ENCODE measurements at places on chromosomes 6 and 20.

- DNase-seq = no peak
These were observed 56.5 kb downstream of the PRR18 start for GRCh38 chr6:166251655-166252054.

GRCh38 chr6:22334778-22335177, 37.9 kb upstream of the PRL start:
- DNase-seq = no peak

DNA sequence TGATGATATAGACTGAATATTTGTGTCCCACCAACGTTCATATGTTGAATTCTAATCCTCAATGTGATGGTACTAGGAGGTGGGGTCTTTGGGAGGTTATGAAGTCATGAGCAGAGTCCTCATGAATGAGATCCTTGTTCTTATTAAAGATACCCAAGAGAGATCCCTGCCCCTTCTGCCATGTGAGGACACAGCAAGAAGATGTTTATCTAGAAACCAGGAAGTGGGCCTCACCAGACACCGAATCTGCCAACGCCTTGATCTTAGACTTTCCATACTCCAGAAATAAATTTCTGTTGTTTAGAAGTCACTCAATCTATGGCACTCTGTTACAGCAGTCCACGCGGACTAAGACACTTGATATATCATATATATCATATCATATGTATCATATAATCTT, 67.7 kb upstream of the GCM1 start:
- DNase-seq = no peak

- DNase-seq = no peak
These were observed 201.4 kb upstream of the HDDC2 start for GRCh38 chr6:125503181-125503580.

DNA sequence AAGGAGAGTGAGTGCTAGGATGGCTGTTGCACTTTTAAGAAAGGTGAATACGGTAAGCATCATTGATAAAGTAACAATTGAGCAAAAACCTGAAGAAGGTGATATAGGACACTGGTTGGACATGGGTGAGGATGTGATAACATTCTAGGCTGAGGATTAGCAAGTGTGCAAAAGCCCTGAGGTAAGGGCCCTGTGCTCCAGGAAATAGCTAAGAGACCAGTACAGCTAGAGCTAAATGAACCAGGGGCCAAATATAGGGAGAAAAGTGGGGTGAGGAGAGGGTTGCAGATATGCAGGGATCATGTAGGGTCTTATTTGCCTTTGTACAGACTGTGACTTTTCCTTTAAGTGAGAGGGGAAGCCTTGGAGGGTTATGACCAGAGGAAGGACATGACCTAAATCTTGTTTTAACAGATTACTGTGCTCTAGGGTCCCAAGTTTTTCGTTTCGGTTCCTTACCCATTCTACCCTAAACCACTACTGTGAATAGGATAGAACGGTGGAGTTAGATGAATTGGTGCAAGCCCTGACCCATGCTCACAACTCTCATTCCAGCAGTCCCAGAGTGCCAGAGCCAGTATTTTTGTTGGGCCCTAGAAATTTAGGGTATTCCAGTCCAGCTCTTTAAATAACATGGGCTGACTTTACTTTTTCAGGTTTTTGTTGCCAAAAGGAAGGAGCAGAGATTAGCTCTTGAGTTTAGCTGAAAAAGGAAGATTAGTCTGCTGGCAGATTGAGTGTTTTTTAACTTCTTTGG, 10.7 kb downstream of the MAPK14 start:
- DNase-seq = no peak

DNA sequence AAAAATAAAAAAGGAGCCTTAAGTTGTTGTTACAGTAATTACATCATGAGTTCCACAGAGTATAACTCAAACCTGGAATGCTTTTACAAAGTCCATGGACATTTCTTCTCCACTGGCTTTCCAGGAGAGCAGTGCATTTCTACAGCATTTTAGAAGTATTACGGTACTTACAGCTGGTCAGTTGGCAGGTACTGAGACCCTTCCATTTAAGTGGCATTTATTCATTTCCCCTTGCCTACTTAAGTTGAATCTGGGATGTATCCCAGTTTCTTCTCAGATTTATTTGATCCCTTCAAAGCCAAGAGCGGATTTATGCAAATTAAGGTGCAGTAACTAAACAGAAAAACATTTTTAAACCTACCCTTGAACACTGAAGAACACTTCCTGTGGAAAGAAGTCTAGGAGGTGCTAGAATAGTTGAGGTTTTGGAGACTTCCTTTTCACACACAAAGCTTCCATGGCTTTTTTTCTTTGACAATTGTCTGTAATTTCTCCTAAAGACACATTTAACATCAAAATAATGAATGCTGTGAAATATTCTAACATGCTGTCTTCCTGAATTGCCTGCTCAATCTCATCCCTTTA, 3.4 kb downstream of the PRDM13 start:
- DNase-seq = no peak

- DNase-seq = no peak
These were observed 49.1 kb upstream of the FRMD1 start for GRCh38 chr6:168128006-168128630.

- peak; percentile 47 for DNase-seq
These were observed 126.9 kb upstream of the UFL1 start for GRCh38 chr6:96394727-96395126.

- no peak for DNase-seq
These were observed 2.9 kb downstream of the ISM1 start for GRCh38 chr20:13223736-13224520.

- DNase-seq = no peak
These were observed 382 bp downstream of the MYH7B start for GRCh38 chr20:34956041-34956458.

GRCh38 chr6:13446381-13446780, 41.0 kb downstream of the GFOD1 start:
- no peak for DNase-seq

DNA sequence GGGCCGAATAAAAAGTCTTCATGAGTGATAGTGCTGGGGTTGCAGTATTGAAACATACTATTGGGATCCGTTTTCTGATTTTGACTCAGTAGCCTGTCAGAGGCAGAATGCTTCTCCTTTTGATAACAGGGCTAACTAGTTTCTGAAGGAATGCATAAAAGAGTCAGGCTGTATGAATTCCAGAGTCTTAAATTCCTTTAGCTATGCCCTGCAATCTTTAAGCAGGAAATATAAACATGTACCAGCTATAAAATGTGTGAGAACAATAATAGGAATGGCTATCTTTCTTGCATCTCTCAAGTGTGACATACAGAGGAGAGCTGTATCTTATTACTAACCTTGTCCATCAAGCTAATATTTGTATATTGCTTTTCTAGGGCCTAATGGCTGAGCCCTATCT, 917.1 kb downstream of the KIF16B start:
- no peak for DNase-seq

DNA sequence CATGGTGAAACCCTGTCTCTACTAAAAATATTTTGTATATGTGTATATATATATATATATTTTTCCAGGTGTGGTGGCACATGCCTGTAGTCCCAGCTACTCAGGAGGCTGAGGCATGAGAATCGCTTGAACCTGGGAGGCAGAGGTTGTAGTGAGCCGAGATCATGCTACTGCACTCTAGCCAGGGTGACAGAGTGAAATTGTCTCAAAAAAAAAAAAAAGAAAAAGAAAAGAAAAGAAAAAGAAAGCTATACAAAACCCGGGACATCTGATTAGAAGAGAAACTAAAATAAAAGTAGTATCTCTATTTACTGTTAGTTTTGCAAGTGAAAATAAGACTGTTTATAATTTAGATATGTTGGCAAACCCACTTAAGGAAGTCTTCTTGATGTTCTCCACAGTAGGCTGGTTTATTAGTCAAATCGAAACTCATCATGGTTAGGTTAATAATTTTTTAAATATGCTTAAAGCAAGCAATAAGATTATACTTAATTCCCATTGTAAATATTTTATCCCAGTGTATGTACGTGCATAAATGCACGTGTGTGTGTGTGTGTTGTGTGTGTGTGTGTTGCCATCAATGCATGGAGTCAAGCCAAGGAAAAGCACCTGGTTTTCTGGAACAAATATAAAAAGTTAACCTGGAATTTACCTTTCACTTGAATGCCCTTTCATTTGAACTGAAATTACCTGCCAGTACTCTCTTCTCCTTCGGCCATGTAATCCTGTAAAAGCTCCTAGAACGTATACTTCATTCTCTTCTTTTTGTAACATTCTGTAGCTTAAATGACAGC, 7.1 kb downstream of the VNN2 start:
- DNase-seq = no peak

DNA sequence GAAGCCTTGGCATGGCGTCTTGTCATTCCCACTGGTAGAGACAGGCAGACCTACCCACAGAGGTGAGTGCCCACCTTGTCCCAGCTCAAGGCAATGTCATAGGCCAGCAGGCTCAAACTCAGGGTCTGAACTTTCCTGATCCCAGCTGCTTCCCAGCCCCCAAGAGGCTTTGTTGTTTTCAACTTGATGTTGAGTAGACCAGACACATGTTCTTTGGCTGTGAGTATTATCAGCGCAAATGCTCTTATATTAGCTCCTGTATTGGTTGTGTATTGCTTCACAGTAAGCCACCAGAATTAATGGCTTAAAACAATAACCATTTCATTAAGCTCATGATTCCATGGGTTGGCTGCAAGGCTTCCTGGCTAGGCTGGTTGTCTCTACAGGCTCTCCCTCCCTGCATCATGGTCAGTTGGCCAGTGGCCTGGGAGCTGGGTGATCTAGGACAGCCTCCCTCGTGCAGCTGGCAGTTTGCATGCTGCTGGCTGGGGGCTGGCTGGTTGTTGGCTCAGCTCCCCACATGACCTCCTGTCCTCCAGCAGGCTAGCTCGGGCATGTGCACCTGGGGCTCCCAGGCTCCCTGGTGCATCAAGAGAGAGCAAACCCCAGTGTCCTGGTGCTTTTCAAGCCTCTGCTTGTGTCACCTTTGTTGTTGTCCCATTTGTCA, 21.6 kb downstream of the TOX2 start:
- peak; percentile 35 for DNase-seq

DNA sequence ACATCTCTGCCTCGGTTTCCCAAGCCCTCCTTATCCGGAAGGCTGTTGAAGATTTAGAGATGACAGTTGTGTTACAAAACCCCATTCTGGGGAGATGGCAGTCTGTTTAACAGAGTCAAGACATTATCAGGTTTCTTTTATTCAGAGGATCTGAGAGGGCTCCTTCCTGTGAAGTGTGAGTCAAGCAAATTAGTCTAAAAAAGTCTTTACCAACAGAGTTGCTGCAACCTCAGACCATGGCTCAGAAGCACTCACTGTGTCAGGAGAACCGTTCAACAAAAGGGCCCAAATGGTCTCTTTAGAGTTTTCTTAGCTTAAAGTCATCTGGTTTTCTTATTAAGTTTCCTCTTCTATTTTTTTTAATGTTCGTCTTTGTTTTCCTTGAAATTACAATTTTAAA, 717.8 kb downstream of the EPM2A start:
- DNase-seq = no peak

DNA sequence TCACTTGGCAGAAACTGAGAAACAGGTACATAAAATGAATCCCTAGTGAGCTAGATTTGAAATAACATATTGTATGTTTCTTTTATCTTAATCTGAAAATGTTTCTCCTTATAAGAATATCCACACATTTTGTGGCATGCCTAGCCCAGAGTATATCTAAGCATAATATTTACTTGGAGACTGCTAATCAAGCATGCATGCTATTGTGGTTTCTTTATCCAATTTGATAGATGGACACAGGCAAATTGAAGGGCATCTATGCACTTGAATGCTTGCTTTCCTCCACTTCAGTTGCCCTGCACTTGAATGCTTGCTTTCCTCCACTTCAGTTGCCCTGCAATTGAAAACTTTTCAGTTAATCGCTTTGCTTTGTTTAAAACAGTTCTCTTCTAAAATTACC, 729.8 kb downstream of the TBC1D32 start:
- no peak for DNase-seq

DNA sequence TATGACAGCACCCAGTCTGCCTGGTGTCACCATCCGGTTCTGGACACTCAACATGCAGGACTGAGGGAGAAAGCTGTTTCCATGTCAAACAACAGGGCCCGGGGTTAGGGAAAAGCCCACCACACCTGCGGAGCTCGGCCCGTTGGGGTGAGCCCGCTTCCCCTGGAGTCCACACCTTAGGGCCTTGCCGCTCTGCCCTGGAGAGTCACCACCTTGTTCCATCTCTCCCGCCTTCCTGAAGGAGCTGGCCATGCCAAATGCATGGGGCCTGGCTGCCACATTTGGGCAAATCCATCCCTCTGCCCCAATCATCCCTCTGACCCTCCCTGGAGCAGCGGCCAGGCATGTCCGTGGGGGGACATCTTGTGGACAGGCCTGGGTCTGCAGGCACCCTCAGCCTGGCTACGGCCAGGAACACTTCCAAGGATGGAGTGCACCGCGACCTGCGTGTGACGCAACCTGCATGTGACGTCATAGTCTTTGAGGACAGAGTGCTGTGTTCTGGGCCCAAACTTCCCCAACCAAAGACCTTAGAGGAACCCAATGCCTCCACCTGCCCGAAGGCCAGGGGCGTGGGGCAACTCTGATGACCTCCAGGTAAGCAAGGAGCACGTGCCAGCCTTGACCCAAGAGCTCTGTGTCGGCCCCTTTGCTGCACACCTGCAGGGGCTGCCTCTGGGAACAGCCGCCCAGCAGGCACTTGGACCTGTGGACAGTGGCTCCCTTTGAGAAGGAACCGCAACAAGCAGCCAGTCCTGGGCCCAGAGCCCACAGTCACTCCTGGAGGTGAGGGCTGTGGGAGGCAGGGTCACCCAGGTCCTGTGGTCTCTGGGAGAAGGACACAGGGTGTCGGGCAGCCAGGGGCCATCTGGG, 1.7 kb downstream of the CABLES2 start:
- no peak for DNase-seq

GRCh38 chr6:136087986-136088385, 162.1 kb downstream of the MTFR2 start:
- no peak for DNase-seq

DNA sequence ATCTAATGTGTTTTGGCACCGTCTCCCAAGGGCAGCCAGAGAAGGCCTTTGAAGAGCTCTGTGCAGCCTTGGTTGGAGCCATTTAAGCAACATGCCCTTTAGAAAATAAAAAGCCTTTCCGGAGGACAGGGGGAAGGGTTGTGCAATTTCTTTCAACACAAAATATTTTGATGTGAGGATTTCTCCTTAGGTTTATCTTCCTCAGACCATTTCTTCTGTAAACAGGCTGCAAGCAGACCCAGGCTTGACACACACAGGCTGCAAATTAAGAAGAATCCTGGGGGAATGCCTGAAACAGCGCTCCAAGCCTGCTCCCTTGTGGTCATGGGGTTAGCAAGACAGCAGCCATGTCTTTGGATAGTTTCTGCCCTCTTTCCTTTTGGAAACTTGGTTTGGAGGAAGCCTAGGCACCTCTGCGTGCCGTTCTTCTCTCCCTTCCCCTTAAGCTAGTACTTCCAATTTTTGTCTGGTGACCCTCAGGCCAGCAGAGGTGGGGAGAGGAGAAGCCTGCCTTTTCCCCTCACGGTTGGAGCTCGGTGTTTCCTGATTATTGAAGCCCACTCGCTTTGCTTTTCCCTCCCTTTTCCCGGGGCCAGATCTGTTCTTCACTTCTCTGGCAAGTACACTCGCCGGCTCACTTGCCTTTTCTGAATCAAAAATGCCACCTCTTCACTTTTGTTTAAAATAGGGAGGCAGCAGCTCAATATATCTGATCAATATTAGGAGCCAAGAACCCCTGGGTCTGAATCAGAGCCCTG, 39.6 kb upstream of the NOX3 start:
- DNase-seq = peak; percentile 32

- DNase-seq = no peak
These were observed 121.2 kb upstream of the UST start for GRCh38 chr6:148625609-148626008.
